GM03348 (cell line): ENCODE measurements at places on chromosomes 5 and 9.

GRCh38 chr5:99378443-99378842, 449.6 kb upstream of the CHD1 start:
- DNase-seq = no peak

GRCh38 chr5:176929654-176930053, 30.5 kb upstream of the HK3 start:
- DNase-seq = no peak

DNA sequence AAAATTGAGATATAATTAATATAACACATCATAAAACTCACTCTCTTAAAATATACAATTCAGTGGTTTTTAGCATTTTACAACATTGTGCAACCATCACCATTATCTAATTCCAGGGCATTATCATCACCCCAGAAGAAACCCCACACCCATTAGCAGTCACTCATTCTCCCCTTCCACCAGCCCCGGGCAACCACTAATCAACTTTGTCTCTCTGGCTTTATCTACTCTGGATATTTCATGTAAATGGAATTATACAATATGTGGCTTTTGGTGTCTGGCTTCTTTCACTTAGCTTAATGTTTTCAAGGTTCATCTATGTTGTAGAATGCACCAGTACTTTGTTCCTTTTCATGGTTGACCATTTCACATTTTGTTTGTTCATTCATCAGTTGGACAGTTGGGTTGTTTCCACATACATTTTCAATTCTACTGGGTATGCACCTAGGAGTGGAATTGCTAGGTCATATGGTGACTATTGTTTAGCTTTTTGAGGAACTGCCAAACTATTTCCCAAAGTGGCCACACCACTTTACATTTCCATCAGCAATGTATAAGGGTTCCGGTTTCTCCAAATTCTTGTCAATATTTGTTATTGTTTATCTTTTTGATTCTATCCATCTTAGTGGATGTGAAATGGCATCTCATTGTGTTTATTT, 62.4 kb downstream of the MARCHF3 start:
- DNase-seq = no peak

DNA sequence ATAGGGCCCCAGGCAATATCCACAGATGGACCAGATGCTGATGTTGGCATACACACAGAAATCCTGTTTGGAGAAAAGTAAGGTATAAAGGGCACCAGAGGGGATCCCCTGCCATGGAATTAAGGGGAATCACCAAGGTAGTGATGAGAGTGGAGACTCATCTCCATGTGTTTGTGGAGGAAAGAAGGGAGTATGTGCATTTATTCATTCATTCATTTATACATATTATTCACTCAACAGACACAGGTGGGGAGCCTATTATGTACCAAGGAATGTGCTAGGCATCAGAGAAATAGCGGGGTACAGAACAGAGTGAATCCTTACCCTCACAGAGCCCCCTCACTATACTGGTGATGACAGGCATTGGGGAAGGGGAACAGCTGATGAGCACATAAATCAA, 116.8 kb upstream of the IL12B start:
- no peak for DNase-seq

- DNase-seq = no peak
These were observed 135.3 kb downstream of the ROR2 start for GRCh38 chr9:91814753-91815152.

DNA sequence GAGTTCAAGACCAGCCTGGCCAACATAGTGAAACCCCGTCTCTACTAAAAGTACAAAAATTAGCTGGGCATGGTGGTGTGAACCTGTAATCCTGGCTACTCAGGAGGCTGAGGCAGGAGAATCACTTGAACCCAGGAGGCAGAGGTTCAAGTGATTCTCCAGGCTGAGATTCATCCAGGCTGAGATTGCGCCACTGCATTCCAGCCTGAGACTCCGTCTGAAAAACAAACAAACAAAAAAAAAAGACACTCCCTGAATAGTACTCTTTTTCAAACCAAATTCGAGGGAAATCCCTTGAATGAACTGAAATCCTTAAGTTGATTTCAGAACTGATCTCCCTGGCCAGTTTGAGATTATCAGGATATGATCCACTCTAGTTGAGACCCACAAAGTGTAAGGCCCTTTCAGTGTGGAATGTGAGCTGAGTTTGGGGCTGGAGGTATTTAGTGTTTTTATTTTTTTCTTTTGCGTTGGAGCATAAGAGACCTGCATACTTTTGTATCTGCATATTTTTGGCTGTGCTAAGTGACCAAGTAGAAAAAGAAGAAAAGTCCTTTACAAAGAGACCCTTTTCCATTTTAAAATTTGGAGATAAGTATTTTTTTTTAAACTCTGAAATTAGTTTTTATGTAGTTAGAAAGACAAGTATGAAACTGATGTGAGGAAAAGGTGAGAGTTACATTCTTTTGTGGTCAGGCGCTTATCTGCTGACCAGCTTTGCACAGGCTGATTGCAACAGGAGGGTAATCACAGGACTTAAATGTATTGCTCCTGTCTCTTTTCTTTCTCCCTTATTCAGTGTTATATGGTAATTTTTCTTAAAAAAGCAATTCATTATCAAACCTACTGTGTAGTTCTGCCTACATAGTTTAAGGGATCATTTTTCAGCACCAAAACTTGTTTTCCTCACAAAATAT, 42.9 kb downstream of the TMEFF1 start:
- no peak for DNase-seq

DNA sequence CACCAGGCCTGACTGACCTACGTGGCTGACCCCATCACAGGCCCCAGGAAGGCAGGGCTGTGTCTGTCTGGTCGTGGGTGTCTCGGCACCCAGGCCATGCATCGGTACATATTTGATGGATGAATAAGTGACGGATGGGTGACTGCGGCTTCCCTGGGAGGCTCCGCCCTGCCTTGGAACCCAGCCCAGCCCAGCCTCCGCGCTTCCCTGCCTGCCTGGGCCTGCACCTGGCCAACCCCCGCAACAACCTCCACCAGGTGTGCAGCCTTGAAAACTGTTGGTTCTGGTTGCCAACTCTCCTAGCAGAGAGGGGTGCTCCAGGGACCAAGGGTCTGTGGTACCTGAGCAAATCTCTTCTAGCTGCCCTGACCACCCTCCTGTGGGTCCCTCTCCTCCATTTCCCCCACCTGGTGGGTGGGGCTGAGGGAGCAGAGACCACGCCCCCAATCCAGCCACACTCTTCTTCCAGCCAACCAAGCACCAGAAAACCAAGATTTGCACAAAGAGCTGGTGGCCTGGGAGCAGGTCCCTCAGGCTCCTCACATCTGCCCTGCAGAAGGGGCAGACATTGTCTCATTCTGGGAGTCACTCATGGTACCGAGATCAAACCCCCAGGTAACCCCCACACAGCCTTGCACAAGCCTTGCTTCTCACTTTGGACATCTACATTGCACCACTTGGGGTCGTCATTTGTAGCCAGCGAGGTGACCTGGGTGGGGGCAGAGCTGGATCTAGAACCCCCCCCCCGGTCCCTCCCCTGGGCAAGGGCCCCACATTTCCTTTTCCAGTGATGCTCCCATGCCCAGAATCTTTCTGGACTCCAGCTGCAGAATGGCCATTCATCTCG, 100.6 kb upstream of the IER5L start:
- peak; percentile 75 for DNase-seq

GRCh38 chr9:94289691-94290090, 30.6 kb downstream of the ZNF169 start:
- DNase-seq = no peak

- DNase-seq = no peak
These were observed 158.6 kb downstream of the FAM114A2 start for GRCh38 chr5:153880106-153880505.

DNA sequence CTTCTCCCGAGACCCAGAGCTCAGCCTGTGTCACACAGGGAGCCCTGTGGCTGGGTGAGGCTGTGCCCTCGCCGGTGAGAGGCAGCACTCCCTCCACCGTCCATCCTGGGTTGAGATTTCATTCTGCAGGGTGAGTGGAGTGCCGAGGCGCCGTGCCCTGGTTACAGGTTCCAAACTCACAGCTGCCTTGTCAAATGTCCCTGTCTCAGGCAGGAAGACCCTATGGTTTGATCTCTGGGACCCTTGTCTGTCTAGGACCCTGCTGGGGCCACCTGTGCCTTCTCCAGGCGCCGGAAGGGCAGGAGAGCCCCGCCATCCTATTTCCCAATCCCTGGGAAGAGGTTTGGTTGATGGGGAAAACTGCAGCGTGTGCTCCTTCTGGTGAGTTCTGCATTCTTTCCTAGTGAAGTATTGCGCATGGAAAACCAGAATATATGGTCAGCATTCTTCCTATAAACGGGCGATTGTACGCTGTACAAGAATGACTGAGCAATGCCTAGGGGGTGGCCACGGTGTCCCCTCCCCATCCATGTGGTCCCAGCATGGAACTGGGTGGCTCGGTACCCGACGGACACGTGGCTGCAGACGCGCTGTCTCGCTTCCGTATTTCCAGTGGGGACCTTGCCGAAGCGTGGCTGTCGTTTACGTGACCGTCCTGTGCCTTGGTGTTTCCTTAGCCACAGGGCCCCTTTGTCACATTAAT, 95.9 kb upstream of the COL5A1 start:
- peak; percentile 87 for DNase-seq

DNA sequence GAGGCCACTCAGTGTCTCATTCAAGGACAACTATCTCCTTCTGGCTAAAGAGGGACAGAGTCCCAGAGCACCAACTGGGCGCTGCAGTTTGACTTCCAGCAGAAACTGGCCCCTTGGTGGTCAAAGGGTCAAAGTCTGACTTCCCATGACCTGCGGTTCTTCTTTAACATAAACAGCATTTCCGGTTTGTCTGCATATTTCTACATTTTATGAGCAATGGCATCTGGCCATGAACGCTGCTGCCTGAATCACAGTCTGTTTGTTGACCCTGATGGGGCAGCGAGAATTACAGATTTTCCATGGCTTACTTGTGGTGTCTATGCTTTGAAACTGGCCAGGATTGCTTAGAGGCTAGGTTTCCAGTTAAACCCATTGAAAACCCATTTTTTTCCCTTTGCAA, 1.3 kb downstream of the TNFSF15 start:
- DNase-seq = peak; percentile 48

GRCh38 chr5:158925314-158925713, 174.4 kb downstream of the EBF1 start:
- DNase-seq = no peak

GRCh38 chr9:93267091-93267541, 83.2 kb downstream of the WNK2 start:
- DNase-seq = peak; percentile 8
